ENCODE measurements at places on chromosomes 7 and 10. TPM values are rescaled to one million over a fixed set of nuclear protein-coding genes. Genes with fewer than 3 reads are reported as not detected.

The NODAL gene
- total RNA-seq: not detected

The LIPN gene
- not detected for total RNA-seq

The AGAP5 gene
- 4.8 TPM for total RNA-seq

The IQUB gene
- 0.85 TPM for total RNA-seq

The ZSCAN25 gene
- total RNA-seq: 12.9 TPM

The NAT16 gene
- total RNA-seq: not detected

The PRF1 gene
- total RNA-seq: not detected

The CUL2 gene
- 41.1 TPM for total RNA-seq

The UBE3C gene
- total RNA-seq: 89.1 TPM

The CPED1 gene
- total RNA-seq: 64.8 TPM

The GDF2 gene
- not detected for total RNA-seq
